ENCODE measurements at places on chromosomes 7 and 10.

DNA sequence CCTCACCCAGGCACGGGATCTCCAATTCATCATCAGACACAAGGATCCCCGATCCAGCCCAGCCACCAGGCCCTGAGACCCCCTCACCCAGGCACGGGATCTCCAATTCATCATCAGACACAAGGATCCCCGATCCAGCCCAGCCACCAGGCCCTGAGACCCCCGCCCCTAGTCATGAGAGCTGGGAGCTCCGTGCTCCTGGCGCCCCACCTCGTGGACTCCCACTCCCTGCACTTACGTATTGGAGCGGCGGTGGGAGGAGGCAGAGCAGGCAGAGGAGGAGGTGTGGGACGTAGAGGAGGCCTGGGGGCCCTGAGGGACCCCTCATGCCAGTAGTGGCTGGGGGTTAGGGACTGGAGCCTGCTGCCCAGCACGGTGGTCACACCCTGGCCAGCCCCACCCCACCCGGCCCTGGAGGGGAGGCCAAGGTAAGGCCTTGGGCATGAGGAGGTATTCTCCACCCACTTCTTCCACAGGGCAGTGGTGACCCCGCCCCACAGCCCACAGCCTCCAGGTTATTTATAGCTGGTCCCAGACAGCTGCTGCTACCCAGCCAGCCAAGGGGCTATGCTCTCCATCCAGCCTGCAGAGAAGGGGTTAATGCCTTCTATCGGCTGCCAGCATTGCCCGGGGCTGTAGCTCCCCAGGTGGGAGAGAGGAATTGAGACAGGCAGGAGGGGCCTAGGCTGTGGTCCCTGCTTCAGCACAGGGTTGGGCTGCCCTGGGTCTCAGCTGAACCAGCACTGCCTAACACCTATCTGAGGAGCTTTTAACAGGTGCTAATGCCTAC, 17.6 kb upstream of the CRHR2 start:
- no peak overlapping the region for H3K4me3 ChIP-seq
- no peaks in the 10 kb centered on the region for H3K4me1 ChIP-seq
- no peaks in the 10 kb centered on the region for H3K36me3 ChIP-seq
- no peak overlapping the region for H3K27ac ChIP-seq
- peaks cover 7% of the 10 kb centered on the region for H3K27me3 ChIP-seq

DNA sequence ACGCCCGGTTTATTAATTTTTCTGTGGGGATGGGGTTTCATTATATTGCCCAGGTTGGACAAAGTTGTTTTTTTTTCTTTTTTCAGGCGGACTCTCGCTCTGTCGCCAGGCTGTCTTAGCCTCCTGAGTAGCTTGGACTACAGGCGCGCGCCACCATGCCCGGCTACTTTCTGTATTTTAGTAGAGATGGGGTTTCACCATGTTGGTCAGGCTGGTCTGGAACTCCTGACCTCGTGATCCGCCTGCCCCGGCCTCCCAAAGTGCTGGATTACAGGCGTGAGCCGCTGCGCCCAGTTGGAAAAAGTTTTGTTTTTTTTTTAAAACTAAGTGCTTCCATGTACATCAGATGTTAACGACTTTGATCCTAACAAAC, 542 bp upstream of the ZNF394 start:
- no peaks in the 10 kb centered on the region for H3K27me3 ChIP-seq
- no peak for DNase-seq
- H3K27ac ChIP-seq, result peak overlapping the region; percentile 96
- H3K36me3 ChIP-seq, result peaks cover 9% of the 10 kb centered on the region
- peak overlapping the region; percentile 76 for H3K4me3 ChIP-seq

DNA sequence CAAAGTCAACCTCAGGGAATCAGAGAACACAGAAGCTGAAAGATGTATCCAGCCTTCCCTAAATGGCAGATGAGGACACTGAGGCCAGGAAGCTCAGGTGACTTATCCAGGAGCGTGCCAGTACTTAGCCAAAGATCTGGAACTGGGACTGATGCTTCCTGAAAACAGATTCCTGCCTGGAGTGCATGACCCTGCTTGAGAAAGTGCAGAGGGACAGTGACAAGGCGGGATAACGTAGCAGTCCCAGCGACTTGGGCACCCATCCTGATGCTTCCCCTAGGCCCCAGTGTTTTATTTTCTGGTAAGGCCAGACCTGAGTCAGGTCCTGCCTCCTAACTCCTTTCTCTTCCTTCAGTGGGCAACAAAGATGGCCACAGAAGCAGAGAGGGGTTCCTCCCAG, 48.6 kb downstream of the KIAA1217 start:
- no peak overlapping the region for H3K27ac ChIP-seq
- peaks cover 14% of the 10 kb centered on the region for H3K4me1 ChIP-seq
- no peaks in the 10 kb centered on the region for H3K36me3 ChIP-seq
- no peak overlapping the region for H3K4me3 ChIP-seq

DNA sequence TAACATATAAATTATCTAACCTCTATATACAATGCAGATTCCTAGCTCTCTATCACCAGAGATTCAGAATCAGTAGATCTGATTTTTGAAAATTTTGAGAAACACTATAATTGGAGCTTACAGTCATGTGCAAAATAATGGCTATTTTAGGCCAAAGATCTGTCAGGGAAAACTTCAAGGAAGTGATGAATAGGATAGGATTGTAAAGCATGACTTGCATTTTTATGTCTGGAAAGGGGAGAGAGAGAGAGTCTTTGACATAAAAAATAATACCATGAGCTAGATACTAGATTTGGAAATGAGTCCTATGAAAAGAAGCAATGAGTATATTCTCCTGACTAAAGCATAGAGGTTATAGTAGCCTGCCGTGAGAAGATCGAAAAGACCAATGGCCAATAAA, 181.1 kb downstream of the SDHAF3 start:
- H3K27me3 ChIP-seq, result no peaks in the 10 kb centered on the region
- DNase-seq, result no peak
- H3K36me3 ChIP-seq, result no peaks in the 10 kb centered on the region
- no peak overlapping the region for H3K27ac ChIP-seq
- H3K4me1 ChIP-seq, result no peaks in the 10 kb centered on the region
- H3K4me3 ChIP-seq, result no peak overlapping the region

DNA sequence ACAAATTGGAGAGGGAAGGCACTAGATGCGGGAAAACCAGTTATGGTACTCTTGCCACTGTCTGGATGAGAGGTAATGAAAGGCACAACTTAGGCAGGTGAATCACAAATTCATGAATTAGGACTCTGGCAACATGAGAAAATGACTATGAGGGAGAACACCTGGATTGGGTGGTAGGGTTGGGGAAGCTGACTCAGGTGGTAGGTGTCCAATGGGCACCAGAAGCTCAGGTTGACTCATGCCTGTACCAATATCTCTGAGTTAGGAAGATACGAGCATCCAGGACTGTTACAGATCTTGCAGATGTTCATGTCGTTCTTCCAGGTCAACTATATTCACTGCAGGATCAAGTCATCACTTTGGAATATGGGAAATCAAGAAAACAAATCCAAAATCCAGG, 56.7 kb downstream of the NPY start:
- H3K4me3 ChIP-seq, result no peak overlapping the region
- no peak overlapping the region for H3K27ac ChIP-seq
- H3K36me3 ChIP-seq, result no peaks in the 10 kb centered on the region
- DNase-seq, result no peak
- no peaks in the 10 kb centered on the region for H3K4me1 ChIP-seq

GRCh38 chr7:2199528-2199927, 33.2 kb downstream of the MAD1L1 start:
- H3K36me3 ChIP-seq, result peaks cover 59% of the 10 kb centered on the region
- no peak overlapping the region for H3K4me3 ChIP-seq
- H3K4me1 ChIP-seq, result no peaks in the 10 kb centered on the region
- no peak for DNase-seq
- H3K27ac ChIP-seq, result no peak overlapping the region

DNA sequence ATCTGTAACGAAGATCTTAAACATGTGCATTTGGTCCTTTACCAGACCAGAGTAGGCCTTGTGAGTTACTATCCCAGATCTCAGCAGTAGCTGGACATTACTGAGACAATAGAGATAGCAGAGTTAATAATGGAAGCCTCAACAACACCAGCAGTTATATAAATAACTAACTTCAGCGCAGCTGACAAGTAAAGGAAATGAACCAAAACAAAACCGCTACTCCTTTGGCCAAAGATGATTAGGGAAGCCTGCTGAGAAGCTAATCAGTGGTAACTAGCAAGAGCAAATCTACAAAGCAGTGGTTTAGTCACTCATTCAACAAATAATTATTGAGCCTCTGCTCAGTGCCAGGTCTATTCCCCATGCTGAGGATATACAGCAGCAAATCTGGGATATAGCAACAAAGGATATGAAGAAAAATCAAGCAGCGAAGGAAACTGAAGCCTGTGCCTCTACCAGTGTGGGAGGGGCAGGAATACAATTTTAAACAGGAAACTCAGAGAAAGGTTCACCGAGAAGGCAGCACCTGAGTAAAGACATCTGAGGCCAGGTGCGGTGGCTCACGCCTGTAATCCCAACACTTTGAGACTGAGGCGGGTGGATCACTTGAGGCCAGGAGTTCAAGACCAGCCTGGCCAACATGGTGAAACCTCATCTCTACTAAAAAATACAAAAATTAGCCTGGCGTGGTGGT, 103.6 kb downstream of the ELMO1 start:
- H3K4me3 ChIP-seq, result no peak overlapping the region
- no peaks in the 10 kb centered on the region for H3K27me3 ChIP-seq
- H3K36me3 ChIP-seq, result no peaks in the 10 kb centered on the region
- DNase-seq, result no peak

- H3K4me3 ChIP-seq, result no peak overlapping the region
- H3K27me3 ChIP-seq, result no peaks in the 10 kb centered on the region
- H3K27ac ChIP-seq, result no peak overlapping the region
- H3K36me3 ChIP-seq, result no peaks in the 10 kb centered on the region
- DNase-seq, result no peak
Observed at GRCh38 chr7:34675749-34676374, 17.8 kb downstream of the NPSR1 start.

DNA sequence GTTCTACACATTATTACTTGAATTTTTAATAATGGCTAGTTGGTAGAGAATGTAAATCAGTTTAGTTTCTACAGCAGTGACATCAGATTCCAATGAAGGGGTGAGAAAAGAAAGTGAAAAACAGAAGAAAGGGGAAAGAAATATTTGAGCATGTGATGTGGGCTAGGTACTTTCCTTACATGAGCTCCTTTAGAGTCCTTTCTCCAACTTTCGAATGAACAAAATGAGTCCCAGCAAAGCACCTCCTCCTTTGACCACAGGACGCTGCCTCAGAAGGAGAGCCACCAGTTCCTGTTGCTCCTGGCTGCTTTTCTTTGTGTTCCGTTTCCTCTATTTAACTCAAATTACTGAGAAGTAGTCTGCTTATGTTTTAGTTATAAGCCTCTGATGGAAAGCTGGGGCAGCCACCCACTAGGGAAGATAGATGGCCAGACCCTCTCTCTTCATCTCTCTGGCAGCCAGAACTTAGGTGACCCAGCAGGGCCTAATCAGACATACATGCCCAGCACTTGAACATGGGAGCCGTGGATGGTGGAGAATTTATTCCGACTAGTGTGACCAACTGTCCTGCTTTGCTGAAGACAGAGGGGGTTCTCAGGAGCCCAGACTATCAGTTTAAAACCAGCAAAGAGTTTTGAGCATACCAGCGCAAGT, 82.4 kb upstream of the NME8 start:
- H3K27me3 ChIP-seq, result no peaks in the 10 kb centered on the region
- no peak overlapping the region for H3K27ac ChIP-seq
- no peaks in the 10 kb centered on the region for H3K4me1 ChIP-seq
- DNase-seq, result no peak
- H3K4me3 ChIP-seq, result no peak overlapping the region

DNA sequence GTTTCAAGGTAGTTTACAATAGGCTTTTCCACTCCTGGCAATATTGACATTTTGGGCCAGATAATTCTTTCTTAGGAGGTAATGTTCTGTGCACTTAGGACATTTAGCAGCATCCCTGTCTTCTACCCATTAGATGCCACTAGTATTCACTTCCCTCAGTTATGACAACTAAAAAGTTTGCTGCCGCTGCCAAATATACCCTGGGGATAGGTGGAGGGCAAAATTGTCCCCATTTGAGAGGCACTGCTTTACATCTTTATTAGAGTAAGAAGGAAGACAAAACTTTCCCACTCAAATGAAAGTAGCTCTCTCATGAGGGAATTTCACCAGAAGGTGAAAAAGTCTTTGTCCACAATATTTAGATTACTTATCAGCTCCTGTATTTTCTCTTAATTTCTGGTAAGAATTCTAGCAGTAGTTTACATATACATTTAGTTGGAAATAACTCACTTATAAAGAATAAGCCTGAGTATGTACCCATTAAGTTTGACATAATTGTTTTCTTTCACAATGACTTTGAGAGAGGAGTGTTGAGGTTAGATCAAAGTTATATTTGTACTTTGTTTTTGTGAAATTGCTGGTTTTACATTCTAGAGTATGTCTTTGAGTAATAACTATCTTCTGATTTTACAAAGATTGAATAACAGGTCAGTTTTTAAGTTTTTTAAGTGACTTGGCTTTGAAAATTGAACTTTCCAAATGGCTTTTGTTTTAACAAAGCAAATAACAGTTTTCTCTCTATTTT, 46.0 kb downstream of the HELLS start:
- no peak overlapping the region for H3K27ac ChIP-seq
- no peaks in the 10 kb centered on the region for H3K36me3 ChIP-seq
- H3K4me3 ChIP-seq, result no peak overlapping the region

GRCh38 chr10:30755441-30755953, 125.9 kb upstream of the LYZL2 start:
- no peaks in the 10 kb centered on the region for H3K4me1 ChIP-seq
- peak; percentile 59 for DNase-seq
- H3K36me3 ChIP-seq, result no peaks in the 10 kb centered on the region
- no peak overlapping the region for H3K4me3 ChIP-seq

- no peak overlapping the region for H3K4me3 ChIP-seq
- peaks cover 15% of the 10 kb centered on the region for H3K27me3 ChIP-seq
- DNase-seq, result no peak
- no peaks in the 10 kb centered on the region for H3K36me3 ChIP-seq
Observed at GRCh38 chr7:1741751-1742554, 71.9 kb downstream of the ELFN1 start.

- DNase-seq, result no peak
- no peaks in the 10 kb centered on the region for H3K27me3 ChIP-seq
- H3K4me3 ChIP-seq, result no peak overlapping the region
- no peaks in the 10 kb centered on the region for H3K4me1 ChIP-seq
- H3K27ac ChIP-seq, result no peak overlapping the region
- no peaks in the 10 kb centered on the region for H3K36me3 ChIP-seq
Observed at GRCh38 chr7:24042028-24042427, 242.0 kb upstream of the NPY start.

DNA sequence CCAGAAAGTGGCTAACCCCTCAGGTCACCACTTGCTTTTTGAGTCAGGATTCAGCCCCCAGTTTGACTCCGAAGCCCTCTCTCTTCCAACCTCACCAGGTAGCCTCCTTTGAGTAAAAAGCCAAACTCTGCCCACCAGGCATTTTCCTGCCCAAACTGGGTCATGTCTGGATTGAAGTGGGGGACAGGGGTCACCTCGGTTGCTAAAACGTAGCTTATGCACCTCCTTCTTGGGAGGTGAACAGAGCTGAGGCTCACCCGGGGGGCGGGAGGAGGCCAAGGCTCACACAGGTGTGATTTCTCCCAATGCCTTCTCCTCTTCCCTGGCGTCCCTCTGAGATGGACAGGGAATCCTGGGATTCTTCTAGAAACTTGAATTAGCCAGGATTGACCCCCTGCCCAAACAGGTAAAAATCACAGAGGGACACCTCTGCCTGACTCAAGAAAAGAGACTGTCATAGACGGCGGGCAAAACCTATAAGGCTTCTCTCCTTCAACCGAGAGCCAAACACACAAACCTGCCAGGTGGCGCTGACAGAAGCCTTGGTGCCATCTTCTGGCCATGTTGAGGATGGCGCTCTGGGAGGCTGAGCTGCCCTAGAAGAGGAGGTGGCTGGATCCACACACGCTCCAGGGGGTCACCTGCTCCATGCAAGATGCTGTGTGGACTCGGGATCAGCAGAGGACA, 51.6 kb downstream of the PRLHR start:
- no peak overlapping the region for H3K4me3 ChIP-seq
- no peaks in the 10 kb centered on the region for H3K36me3 ChIP-seq
- H3K27me3 ChIP-seq, result no peaks in the 10 kb centered on the region
- peak; percentile 64 for DNase-seq
- no peaks in the 10 kb centered on the region for H3K4me1 ChIP-seq

Data from stomach (tissue), 19 donors.